ENCODE measurements at places on chromosomes 6 and 20.

DNA sequence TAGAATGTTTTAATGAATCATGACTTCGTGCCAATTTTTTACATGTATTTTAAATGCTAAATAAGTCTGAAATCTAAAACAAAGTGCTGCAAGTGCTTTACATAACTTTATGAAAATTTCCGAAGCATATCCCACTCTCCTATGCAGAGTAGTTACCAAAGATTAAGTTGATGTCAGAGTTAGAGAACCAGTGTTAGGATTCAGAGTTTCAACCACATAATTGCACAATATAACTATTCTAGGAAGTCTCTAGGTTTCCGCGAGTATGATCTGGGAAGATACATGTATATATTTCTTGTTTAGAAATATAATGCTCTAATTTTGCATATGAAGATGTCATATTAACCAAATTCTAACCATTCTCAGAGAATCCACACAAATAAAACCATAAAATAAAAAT lies 74.8 kb downstream of the ASCC3 start:
- DNase-seq: no peak

DNA sequence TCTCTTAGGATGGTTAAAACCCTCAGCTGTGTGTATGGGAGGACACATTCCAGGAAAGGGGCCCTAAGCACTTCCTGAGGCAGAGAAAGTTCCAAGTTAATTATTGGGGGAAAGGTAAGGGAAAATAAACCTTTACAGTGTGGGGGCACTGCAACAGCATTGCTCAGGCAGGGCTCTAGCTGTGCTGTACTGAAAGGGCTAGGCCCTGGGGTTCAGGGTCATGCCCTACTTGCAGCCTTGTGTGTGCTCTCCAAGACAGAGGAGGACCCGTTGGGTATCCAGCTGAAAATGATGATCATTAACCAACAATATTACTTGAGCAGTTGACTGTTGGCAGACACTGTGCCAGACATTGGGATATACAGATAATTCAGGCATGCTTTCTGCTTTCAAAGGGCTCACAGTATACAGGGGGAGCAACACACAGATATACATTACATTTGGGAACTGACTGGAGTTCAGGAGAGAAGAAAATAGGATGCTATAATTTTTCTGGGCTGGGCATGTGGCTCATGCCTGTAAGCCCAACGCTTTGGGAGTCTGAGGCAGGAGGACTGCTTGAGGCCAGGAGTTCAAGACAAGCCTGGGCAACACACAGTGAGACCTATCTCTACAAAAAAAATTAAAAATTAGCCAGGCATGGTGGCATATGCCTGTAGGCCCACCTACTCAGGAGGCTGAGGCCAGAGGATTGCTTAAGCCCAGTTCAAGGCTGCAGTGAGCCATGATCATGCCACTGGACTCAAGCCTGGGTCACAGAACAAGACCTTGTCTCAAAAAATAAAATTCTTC lies 9.1 kb upstream of the RPL7L1 start:
- no peak for DNase-seq

DNA sequence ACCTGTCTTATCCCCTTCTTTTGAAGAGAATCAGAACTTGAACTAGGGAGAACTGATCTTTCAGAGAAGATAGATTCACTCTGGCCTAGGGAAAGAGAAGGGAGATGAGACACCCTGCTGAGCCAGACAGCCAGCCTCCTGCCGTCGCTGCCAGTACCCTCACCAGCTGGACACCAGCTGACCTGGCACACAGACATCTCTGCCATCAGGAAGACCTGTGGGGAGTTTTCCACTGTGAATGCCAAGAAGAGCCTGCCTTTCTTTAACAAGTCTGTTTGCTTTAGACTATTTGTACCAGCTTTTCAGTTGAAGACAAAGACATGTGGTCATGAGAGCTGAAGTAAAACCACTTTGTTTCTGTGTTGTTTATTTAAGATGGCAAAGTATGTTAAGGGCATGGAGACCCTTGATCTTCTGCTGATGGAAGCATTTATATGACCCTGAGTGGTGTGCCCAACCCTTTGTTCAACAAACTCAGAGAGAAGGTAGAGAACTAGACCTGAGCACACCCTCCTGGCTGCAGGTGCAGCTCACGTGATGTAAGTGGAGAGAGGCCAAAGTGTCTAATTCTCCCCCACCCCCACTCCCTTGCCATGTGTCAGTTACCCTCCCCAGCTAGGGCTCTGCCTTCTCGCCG lies 82.3 kb upstream of the SLC24A3 start:
- peak; percentile 27 for DNase-seq

GRCh38 chr6:138522611-138523010 lies 23.3 kb upstream of the NHSL1 start:
- DNase-seq: no peak

- DNase-seq: no peak
Observed at GRCh38 chr6:20198156-20198774, 14.0 kb downstream of the MBOAT1 start.

- DNase-seq: no peak
Observed at GRCh38 chr20:60627751-60628565, 624.1 kb upstream of the CDH4 start.

- DNase-seq: peak; percentile 91
Observed at GRCh38 chr6:52019092-52019491, 68.3 kb downstream of the PKHD1 start.

GRCh38 chr20:50110141-50111047 lies 2.6 kb downstream of the UBE2V1 start:
- DNase-seq: no peak

GRCh38 chr6:8872589-8872988 lies 437.2 kb upstream of the SLC35B3 start:
- DNase-seq: no peak

GRCh38 chr6:46000905-46001304 lies 14.8 kb downstream of the CLIC5 start:
- no peak for DNase-seq

DNA sequence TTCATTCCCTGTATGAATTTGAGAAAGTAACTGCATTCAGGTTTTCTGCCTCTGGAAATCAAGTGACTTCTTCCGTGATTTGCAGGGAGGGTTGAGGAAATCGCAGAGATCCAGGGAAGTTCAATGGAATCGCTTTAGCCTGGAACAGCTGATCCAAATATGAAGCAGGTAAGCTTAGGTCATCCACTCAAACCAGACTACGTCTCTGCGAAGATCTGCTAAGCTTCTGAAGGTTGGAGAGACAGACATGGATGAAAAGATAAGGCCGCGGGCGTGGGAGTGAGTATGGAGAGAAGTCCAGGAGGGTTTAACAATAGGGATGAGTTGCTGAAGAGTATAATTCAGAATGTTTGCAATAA lies 34.2 kb upstream of the BTN3A2 start:
- no peak for DNase-seq

GRCh38 chr6:36285187-36285671 lies 15.4 kb downstream of the PNPLA1 start:
- DNase-seq: no peak

- no peak for DNase-seq
Observed at GRCh38 chr6:50112981-50113857, 63.5 kb upstream of the DEFB112 start.

DNA sequence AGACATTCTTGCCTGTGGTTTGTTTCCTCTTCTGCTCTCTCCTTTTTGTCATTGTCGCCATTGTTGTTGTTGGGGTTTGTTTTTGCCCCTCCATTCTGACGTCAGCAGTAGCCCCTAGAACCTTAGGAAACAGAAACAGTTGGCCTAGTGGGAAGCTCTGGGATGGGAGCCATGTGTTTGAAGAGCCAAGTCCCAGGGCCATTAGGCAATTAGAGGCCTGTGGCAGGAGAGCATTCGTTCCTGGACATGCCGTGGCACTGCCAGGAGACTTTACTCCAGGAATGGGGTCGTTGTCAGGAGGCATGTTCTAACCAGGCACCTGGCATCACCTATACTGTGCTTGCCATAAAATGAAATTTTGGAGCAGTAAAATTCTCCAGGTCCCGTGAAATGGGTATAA lies 39.7 kb downstream of the PPARD start:
- DNase-seq: no peak

- no peak for DNase-seq
Observed at GRCh38 chr6:4209196-4209595, 73.8 kb upstream of the ECI2 start.

GRCh38 chr6:153150752-153151440 lies 19.8 kb upstream of the RGS17 start:
- DNase-seq: no peak

- no peak for DNase-seq
Observed at GRCh38 chr6:130978180-130978579, 84.9 kb downstream of the EPB41L2 start.

GRCh38 chr20:19735446-19735845 lies 22.6 kb upstream of the RIN2 start:
- peak; percentile 22 for DNase-seq

- no peak for DNase-seq
Observed at GRCh38 chr6:34150766-34151165, 4.9 kb upstream of the GRM4 start.

- DNase-seq: no peak
Observed at GRCh38 chr6:35259948-35260590, 534 bp downstream of the ZNF76 start.

DNA sequence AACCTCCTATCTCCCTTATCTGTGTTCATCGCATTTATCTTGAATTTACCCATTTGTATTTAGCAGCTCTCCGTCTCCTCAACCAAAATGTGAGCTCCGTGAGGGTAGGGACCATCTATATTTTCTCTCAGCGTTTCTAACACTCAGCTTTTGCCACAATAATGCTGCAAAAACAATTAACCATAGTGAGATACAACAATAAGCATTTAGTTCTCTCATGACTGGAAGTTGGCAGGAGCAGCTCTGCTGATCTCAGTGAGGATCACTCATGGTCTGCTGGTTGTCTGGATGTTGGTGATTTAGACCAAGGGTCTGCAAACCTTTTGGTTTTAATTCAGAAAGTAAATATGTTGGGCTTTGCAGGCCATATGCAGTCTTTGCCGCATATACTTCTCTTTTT lies 394.8 kb upstream of the RNF217 start:
- DNase-seq: no peak

GRCh38 chr20:64153861-64154589 lies 10.2 kb upstream of the MYT1 start:
- no peak for DNase-seq

- DNase-seq: no peak
Observed at GRCh38 chr6:33419580-33420490, at the start of gene SYNGAP1. SYNGAP1 (plus strand) TSS chr6:33420065; CDS start chr6:33420265, 200 bp downstream.
